NCI-H510A (cell line): ENCODE measurements at places on chromosomes 5 and 9.

DNA sequence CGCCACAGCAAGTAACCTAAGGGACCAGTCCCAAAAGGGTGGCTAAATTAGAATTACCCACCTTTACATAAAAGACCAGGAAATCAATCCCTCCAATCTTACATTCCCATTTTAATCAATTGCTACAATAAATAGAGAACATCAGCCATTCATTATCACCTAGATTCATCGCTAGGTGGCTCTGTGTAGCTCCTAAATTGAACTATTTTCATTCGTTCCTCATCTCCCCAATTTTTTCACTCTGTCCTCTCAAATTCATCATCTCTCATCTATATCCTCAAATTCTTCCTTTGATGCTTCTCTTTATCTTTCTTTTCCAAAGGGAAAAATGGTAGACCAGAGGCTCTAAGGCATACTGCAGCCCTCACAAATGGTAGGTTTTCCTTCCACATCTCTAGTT is 108.2 kb upstream of the TNC start:
- no peak for DNase-seq

- DNase-seq, result no peak
Measured at GRCh38 chr9:5382479-5382878, 42.8 kb upstream of the RLN1 start.

GRCh38 chr5:126947146-126948010 is 83.0 kb downstream of the MARCHF3 start:
- DNase-seq, result no peak

DNA sequence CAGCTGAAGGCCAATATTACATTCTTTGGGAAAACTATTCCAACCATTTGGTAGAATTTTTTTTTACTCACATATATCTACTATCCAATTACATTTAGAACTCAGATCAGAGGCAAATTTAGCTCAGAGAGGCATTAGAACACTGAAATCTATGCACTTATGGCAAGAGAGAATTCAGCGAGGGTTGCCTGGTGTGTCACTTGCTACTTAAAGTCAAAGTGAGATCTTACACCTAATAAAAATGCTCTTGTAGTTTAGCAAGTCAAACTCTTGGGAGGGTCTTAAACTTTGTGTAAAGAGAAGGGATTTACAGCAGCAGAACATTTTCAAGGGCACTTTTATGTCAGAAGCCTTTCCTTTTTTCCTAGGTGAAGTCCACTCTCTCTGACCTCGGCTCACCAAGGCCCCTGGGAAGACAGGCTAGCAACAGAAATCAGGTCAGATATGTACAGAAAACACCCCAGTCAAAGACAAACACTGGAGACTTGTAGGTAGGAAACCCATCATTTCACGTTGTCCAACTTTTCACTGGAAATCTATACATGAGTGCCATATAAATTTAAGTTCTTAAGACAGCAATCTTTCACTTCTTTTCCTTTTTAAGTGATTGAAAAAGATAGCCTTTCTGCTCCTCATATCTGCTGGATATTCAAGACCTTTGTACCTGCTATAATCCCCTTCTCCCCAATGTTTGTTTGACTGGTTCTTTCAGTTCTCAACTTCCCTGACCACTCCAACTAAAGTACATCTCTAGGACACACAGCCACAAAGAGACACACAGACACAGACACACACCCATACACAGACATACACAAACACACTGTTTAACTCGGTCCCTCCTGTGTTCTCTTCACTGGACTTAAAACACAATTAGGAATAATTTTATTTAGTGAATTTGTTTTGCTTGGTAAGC is 635.8 kb downstream of the PDE4D start:
- no peak for DNase-seq

GRCh38 chr5:149887622-149888183 is 56.9 kb downstream of the PDE6A start:
- DNase-seq, result no peak

- DNase-seq, result no peak
Measured at GRCh38 chr9:120443489-120443888, 136.5 kb downstream of the CDK5RAP2 start.

DNA sequence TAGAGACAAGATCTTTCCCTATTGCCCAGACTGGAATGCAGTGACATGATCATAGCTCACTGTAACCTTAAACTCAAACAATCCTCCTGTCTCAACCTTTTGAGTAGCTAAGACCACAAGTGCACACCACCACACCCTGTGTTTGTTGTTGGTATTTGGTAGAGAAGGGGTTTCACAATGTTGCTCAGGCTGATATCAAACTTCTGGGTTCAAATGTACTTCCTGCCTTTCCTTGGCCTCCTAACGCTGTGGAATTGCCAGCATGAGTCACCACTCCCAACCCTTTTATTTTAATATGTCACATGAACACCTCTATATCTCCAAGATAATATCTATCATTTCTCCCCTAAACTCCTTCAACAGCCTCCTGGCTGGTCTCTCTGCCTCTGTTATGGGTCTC is 719.0 kb downstream of the PTPRD start:
- DNase-seq, result no peak

DNA sequence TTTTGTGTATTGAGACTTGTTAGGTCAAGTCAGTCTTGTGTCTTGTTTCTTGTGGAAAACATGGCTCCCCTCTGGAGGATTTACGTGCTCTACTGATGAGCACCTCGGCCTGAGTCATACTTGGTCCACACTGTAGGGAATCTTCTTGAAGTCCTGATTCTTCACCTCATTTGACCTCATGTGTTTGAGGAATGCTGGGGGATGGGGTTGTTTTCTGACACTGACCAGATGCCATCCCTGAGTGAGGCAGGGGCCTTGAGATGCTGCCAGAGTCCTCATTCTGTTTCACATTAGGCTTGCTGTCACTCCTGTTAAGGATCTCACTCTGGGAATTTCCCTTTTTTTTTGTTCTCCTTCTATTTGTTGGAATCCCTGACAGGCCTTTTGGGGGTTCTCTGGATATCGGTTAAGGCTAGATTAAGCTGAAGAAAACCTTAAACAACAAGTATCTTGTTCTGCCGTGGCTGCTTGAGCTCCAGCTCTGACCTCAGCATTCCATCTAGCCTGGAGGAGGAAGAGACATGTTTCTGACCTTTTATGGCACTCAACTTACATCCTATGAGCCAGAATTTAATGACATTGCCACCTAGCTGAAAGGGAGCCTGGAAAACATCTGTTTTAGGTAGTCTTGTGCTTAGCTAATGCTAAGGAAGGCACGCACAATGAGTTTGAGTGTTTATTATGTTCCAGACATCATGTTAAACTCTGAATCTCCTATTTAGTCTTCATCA is 20.6 kb downstream of the TCOF1 start:
- no peak for DNase-seq
